NCI-H1436 (cell line): ENCODE measurements at places on chromosomes 1 and 21.

DNA sequence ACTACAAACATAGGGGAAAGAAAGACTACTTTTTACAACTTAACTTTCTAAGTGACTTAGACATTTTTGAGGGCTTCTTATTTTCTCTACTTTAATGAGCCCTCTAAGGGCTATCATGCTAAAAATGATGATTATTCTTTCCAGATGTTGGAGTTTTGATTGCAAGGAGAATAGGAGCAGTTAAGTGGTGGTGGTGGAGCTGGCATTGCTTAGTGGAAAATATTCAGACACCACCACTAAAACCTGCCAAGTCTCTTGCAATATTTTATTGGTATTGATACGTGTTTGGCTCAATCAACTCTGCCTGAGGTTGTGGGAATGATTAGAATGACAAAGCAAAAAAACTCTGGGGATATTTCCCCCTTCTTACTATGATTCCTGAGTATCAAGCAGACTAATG lies 82.6 kb upstream of the PTGFR start:
- DNase-seq = no peak

GRCh38 chr1:41380979-41381691 lies 19.9 kb downstream of the FOXO6 start:
- peak; percentile 97 for DNase-seq

GRCh38 chr1:173440430-173440829 lies 36.7 kb upstream of the PRDX6 start:
- DNase-seq = no peak

GRCh38 chr1:3027611-3028371 lies 6.5 kb downstream of the ACTRT2 start:
- no peak for DNase-seq

- DNase-seq = no peak
Measured at GRCh38 chr1:155334962-155335361, 14.3 kb downstream of the RUSC1 start.

DNA sequence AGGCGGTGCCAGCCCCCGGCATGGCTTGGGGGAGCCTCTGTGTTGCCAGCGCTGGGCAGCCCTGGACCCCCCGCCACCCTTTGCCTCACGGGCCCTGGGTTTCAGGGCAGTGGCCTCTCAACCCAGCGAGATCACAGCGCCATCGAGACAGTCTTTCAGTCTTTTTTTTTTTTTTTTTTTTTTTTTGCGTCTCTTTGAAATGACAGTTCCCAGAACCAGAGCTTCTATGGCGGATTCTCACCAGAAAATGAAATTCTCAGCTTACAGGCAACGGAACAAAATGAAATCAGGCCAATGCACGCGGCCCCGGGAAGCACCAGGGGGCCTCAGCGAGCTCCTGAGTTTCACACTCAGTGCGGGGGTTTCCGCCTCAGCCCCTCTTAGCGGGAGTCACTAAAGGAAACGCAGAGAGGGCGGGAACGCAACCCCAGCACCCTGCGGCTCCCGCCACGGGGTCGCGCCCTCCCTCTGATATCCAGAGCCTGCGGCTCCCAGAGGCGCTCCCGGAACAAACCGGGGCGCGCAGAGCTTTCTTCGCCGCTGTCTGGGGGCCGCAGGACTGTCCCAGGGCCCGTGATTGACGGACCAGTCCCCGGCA lies 8.0 kb upstream of the COL6A1 start:
- peak; percentile 76 for DNase-seq

- no peak for DNase-seq
Measured at GRCh38 chr21:23725576-23725975, 1881.7 kb downstream of the MRPL39 start.

- no peak for DNase-seq
Measured at GRCh38 chr21:42080788-42081083, 9.6 kb downstream of the UMODL1 start.

DNA sequence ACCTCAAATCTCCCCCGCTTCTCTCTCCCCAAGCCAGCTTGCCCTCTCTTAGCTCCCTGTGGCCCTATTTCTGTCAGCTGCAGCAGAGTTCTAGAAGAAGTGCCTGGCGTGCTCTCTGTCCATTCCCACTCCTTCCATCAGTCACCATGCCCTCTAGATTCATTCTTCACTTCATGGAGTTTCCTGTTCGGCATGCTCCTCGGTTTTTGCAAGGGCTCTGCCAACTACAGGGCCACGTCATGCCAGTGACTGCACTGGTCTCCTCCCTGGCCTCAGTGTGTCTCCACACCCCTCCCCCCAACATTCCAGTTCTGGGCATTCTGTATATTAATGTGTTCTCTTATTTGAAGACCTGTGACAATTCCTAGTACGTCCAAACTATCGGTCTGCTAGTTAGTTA lies 113.9 kb downstream of the SLC45A1 start:
- DNase-seq = no peak

DNA sequence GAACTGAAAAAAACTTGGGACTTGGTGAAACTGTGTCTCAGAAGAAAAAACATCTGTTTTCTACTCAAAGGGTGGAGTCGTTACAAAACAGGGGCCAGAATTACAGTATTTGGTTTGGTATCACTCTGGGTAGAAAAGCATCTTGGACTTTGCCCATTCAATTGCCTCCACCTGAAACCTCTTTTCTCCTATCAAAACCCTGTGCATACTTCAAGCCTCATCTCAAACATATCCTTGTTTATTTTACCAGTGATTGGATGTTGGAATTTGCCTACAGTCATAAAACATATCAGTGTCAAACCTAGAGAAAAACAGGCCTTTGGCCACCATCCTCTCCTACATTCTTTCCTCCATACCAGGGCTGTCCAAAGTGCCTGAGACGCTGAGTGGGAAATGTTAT lies 281.5 kb downstream of the PLPP3 start:
- DNase-seq = no peak

DNA sequence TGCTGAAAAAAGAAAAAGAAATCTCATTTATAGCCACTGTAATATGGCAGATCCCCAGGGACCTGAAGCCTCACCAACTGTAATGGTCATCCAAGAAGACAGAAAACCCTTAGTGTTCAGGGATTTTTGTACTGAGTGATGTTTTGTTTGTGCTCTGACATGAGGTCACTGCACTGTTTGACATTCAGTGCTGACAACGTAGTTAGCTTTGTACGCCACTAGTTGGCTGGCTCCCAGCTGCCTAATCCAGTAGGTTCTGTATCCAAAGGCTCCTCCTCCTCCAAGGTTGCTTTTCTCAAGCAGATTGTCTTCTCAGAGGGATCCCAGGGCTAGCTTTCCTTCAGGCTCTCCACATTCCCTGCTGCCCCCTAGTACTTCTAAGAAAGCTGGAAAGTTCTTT lies 9.5 kb upstream of the YRDC start:
- DNase-seq = no peak

DNA sequence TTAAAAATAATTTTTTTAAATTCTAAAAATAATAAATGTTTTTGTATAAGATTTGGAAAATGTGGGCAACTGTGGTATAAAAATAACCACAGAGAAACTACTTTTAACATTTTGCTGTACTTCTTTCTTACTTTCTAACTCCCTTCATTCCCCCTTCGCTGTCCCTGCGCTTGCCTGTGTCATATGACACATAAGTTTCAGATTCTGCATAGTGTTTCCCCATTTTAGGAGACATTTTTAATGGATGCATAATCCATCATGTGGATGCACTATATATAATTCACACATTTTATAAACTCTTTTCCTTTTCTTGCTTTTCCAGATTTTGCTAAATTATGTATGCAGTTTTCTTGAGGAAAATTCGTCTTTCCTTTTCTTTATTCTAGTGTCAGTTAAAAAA lies 16.3 kb downstream of the ATG4C start:
- DNase-seq = no peak

DNA sequence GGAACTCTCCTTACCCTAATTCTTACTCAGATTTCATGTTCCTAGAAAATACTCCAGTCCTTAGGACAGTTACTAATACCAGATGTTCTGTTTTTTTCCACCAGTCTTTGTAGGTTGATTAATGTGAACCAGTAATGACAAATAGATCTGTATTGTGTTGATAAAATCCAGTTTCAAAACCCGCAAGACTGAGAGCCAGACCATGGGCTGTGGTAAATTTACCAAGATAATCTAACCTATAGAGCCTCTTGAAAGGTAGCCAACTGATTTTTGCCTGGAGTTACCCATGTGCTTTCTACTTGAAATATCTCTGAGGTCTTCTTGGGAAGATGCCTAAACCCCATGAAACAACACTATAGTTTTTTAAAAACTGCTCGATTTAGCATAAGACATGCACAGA lies 46.5 kb upstream of the CDC7 start:
- no peak for DNase-seq

GRCh38 chr1:47993416-47993740 lies 3.8 kb downstream of the TRABD2B start:
- DNase-seq = no peak

GRCh38 chr1:247551721-247552120 lies 2.8 kb downstream of the GCSAML start:
- DNase-seq = no peak

DNA sequence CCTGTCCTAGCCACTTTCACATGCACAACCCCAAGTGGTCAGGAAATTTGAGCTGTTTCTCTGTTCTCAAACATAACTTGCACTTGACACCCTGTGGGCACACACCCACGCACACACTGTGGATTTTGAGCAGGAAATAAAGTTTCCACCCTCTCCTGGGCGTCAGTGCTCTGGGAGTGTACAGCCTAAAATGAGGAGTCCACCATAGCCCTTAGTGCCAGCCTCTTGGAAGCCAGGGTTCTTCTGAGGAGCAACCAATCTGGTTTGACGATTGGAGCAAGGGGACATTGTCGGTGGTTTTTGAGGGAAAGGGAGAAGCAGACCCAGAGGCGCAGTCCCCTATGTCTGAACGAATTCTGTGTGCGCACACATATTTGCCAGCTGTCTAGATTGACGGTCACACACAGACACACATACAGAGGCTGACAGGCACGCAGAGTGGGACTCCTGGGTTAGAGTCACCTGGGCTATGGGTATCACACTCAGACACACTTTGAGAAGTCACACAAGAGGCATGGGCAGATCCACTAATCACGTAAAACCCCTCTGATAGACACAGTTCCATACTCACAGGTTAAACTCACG lies 2.7 kb downstream of the DMBX1 start:
- no peak for DNase-seq

DNA sequence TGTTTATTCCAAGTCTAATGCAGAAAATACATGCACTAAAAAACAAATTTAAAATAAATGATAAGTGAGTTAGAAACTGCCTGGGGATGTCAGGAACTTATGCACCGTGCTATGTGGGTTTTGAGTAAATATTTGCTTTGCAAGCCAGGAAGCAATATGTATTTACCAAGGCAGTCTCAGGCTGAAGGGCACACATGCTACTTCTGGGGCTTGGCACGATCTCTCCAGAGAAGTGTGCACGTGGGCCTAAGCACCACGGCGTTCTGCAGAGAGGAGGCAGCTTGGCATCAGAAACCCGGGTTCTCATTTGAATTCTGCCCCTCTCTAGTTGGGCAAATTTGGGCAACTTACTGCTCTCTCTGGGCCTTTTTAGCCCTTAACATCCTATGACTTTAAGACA lies 72.6 kb upstream of the ROR1 start:
- peak; percentile 15 for DNase-seq

DNA sequence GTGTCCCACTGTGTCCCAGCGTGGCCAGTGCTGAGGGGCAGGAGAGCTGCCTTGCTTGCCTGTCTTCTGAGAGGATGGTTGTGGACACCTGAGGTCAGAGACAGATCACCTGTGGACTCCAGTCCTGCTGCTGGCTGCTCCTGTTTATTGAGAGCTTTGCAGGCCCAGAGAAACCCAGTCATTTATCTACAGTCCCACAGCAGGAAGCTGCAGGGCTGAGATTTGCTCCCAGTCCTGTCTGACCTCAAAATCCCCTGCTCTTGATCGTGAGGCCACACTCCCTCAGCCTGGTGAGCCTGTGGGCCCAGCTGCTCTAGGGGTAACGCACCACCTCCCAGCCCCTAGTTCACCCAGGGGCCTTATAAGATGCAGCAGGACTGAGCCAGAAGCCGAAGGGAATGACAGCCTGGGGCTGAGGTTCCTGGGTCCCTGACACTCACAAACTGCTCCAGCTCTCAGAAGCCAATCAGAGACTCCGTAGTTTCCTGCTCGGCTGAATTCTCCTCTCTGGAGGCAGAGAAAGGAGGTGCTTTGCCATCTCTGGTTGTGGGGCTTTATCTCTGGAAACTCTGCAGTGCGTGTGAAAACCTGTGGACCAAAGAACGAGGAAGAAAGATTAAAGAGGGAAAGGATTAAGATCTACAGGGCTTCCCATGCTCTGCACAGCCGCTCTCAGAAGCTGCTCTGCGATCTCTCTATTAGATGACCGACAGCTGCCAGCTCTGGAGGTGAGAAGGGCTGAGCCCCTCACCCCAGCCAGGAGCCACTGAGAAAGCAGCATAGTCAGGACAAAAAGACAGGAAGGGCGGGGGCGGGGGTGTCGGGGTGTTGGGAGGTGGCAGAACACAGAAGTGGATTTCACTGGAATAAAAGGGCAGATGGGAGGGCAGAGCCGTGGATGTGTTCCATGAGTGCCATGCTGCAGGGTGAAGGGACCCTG lies 39.1 kb downstream of the UBIAD1 start:
- DNase-seq = no peak

- DNase-seq = no peak
Measured at GRCh38 chr1:168470901-168471431, 72.8 kb downstream of the XCL2 start.

GRCh38 chr1:155598842-155599331 lies 11.1 kb upstream of the MSTO1 start:
- no peak for DNase-seq

DNA sequence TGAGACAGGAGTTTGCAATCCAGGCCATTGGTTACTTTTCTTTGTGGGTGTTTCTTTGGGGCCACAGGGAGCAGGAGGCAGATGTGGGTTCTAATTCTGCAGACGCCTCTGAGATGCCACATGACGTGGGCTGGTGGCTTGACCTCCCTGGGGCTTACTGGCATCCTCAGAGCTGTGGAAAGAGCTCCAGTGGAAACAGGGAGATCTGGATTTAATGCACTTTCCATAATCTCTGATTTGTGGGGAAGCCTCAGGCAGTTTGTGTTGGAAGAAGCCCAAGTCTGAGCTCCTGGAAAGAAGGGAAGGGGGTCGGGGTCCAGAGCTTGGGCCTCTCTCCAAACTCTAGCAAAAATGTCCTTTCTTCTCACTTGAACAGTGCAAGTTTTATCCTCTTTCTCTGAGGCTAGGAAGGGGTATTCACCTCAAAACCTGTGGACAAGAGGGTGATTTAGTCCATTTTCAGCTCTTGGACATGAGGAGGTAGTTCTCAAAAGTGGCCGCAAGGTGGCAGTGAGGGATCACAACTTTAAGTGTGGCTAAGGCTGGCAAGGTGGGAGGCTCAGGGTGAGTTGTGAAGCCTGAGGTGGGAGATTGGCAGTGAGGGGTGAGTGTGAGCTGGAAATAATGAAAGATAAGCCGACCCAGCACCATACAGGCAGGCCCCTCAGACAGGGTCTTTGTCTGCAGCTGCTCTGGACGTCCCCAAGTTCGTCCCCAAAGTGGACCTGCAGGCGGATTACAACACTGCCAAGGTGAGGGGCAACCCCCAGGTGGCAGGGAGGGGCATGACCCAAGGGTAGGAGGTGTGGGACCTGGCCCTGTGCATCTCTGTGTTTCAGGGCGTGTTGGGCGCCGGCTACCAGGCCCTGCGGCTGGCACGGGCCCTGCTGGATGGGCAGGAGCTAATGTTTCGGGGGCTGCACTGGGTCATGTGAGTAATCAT lies 9.2 kb downstream of the IKBKE start:
- peak; percentile 81 for DNase-seq
